NCI-H1092 (cell line): ENCODE measurements at places on chromosomes 6 and 20.

GRCh38 chr20:24446811-24447210, 22.6 kb upstream of the SYNDIG1 start:
- no peak for DNase-seq

DNA sequence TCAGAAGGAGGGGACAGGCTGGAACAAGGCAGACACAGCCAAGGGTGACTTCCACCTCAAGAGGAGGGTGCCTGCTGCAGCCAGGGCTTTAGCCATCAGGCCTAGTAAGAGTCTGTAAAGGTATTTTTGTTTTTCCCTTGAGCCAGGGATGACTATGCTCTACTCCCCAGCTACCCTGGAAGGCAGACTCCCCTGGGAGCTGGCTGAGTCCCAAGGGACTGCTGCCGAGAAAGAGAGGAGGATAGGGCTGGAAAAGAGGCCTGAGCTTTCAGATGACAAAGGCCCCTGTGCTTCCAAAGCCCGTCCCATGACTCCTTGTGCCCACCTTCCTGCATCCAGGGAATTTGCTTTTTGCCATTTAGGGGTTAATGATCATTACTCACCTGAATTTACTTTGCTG, 14.0 kb upstream of the GSTA4 start:
- no peak for DNase-seq

DNA sequence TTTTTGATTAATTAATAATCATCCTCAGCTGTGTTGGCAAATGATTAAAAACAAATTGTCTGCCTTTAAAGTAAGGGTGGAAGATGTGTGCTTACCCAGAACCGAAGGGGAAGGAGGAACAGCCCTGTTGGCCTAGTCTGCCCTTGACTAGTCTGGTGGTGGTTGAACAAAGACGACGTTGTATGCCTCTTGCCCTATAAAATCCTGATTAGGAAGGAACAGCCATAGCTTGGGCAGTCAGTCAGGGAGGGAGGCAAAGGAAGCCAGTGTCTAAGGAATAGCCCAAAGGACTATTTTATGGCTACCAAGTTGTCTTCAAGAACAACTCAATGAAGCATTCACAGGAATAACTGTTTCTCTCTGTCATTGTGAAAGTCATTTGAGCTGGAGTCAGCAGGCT, 70.7 kb downstream of the PRDM1 start:
- no peak for DNase-seq

- DNase-seq = peak; percentile 1
These were observed 31.3 kb upstream of the ZSCAN23 start for GRCh38 chr6:28474441-28475219.

- DNase-seq = no peak
These were observed 41.0 kb upstream of the RPS6KA2 start for GRCh38 chr6:166667796-166668610.

DNA sequence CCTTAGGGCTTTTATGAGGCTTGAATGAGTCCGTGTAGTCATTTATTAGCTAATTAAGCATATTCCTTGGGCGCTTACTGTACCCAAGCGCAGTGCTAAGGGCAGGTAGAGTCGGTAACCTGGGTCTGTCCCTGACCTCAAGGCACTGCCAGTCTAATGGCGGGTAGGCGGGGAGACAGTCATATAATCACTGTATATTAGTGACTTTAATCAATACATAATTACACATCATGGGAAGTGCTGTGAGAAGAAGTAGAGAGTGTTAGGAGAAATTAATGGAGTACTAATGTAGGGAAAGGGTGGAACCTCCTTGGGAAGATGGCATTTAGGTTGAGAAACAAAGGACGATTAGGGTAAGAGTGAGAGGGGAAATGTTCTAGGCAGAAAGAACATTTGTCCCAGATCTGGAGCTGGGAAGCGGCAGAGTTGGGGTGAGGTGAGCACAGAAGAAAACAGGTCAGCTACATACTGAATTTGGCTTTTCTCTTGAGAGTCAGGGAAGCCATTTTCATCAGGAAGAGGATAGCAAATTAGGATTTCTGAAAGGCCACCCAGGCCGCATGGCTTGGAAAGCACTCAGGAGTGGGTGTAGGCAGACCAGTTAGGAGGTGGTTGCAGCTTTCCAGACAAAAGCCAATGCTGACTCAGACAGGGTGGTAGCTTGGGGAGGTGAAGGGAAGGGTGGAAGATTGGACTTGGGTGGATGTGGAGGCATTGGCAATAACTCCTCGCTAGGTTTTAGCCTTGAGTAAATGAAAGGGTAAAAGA, 954 bp upstream of the BLCAP start:
- DNase-seq = no peak

- DNase-seq = no peak
These were observed 249.1 kb downstream of the TBC1D7 start for GRCh38 chr6:13079096-13079723.

DNA sequence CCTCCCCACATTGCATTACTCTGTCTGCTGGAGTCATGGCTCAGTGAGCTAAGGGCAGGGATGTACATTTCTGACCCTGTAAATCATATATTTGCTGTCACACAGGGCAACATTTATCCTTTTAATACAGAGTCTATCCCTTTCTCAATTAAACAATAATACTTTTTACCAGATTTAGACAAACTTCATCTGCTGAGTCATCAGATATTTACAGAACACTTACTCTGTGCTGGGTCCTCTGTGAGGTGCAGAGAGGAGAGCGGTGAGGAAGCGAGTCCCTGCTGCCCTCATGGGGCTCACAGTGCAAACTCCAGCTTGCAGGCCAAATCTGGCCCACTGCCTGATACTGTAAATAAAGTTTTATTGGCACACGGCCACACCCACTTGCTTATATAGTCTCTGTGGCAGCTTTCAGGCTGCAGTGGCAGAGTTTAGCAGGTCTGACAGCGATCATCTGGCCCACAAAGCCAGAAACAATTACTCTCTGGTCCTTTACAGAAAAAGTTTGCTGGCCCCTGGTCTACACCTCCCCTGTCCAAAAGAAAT, 144.5 kb downstream of the CDH26 start:
- no peak for DNase-seq

- DNase-seq = no peak
These were observed 143.2 kb upstream of the RUNX2 start for GRCh38 chr6:45184937-45185336.

DNA sequence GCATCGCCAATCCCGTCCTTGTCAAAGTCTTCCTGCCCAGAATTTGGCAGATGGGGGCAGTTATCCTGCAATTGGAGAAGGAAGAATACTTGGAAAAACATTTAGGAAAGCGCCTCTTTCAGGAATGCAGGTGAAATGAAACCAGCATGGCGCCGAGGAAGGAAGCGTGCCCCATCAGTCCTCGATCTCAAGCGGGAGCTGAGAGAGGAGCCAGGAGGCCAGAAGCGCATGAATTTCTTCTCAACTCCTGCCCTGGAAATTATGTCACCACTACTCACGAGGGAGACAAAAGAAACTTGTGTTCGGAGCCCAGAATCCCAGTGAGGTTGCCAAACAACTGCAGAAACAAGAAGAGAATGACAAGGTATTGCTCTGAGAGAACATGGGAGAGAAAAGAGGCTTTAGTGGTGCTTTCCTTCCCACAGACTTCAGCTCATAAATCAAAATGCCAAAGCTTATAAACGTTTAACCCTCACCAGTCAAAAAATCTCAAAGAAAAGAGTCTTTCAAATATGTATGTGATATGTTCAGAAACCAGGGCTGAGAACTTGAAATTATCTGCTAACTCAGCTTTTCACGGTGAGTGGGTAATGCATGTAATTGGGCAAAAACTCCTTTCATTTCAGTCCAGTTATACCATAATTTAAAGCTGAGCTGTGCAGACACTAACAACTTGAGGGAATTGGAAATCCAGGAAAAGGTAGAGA, 23.9 kb downstream of the THBS2 start:
- DNase-seq = no peak

DNA sequence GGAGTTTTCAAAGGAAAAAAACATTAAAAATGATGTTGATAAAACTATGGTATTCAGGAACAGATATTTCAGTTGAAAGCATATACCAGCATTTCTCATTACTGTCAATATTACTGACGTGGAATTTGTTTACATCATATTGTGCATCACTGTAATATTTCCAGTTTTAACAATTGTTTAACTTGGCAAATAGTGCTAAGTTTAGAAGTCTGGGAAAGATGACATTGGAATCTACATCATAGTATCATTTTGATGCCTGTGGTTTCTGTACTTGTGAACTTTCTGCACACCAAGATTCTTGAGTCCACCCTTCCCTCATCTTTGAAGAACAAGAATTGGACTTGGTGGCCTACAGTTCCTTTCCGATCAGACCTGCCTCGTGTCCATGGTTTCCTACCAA, 98.1 kb downstream of the RALGAPA2 start:
- no peak for DNase-seq

GRCh38 chr6:32668226-32668747, 1.8 kb upstream of the HLA-DQB1 start:
- no peak for DNase-seq

DNA sequence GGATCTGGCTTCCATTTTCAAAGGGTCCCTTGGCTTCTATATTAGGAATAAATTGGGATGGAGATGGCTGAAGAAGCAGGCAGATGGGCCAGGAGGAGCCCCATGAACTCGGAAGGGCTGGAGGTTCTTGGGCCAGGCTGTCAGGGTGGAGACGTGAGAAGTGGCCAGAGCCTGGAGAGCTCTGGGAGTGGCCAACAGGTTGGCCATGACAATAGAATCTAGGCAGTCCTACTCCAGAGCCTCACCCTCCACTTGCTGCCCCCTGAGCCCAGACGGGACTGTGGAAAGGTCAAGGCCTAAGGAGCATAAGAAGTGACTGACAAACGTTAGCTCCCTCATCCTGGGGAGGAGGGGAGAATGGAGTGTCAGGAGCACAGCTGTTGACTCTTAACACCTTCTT, 62.1 kb downstream of the STK35 start:
- DNase-seq = no peak

GRCh38 chr20:4638826-4639225, 82.9 kb upstream of the PRND start:
- DNase-seq = no peak

- no peak for DNase-seq
These were observed 61.2 kb downstream of the TNFAIP3 start for GRCh38 chr6:137928286-137928685.

- no peak for DNase-seq
These were observed 40.4 kb upstream of the ELMO2 start for GRCh38 chr20:46446851-46447250.
